ENCODE measurements at places on chromosomes 16 and 17.

- no peak for DNase-seq
These were observed 24.3 kb downstream of the ZNF469 start for GRCh38 chr16:88407042-88407420.

DNA sequence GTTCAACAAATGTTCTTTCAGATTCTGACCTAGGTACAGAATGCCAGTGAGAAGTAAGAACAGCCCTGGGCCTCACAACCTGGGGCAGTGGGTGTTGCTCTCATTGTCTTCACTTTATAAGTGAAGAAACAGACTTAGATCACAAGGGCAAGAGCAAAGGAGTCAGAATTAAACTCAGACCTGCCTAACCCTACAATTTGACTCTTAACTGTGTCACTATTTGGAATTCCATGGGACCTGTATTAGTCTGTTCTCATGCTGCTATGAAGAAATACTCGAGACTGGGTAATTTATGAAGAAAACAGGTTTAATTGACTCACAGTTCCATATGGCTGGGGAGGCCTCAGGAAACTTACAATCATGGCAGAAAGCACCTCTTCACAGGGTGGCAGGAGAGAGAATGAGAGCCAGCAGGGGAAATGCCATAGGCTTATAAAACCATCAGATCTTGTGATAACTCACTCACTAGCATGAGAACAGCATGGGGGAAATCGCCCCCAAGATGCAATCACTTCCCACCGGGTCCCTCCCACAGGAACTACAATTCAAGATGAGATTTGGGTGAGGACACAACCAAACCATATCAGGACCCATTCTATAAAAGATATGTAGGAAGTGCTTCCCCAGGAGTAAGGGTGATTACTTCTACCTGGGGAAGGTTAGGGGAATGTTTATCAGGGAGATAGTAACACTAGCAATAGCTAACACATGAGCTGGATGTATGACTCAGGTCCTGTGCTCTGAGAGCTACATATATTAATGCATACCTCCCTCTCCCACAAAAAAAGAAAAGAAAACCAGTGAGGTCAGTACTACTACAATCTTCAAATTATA lies 270.1 kb downstream of the SOX9 start:
- DNase-seq, result no peak

GRCh38 chr17:79968116-79968515 lies 67.6 kb downstream of the TBC1D16 start:
- no peak for DNase-seq

GRCh38 chr17:33506889-33507650 lies 214.0 kb upstream of the ASIC2 start:
- no peak for DNase-seq

GRCh38 chr17:10211666-10212065 lies 13.3 kb upstream of the GAS7 start:
- no peak for DNase-seq

- peak; percentile 65 for DNase-seq
These were observed 1.1 kb upstream of the WBP2 start for GRCh38 chr17:75856062-75856756.

GRCh38 chr16:720447-720989 lies 428 bp upstream of the ANTKMT start:
- DNase-seq, result peak; percentile 96

DNA sequence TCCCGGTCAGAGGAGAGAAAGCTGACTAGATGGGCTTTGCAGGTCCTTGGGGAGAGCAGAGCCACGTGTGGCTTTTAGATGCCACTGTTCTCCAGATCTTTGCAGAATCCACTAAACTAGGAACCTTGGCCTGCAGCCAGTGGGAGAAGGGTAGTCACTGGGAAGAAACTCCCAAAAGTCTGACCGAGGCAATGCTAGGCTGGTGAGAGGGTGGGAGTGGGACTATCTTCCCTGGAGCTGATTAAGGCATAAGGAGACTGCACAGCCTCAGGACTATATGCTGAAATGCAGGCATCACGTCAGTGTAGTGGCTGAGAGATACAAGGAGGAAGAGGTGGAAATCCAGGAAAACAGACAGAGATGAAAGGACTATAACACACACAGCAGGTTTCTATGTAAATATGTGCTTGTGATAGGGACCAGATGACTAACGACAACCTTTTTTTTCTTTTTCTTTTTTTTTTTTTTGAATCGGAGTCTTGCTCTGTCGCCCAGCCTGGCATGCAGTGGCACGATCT lies 2.2 kb upstream of the GSDMA start:
- DNase-seq, result peak; percentile 9

DNA sequence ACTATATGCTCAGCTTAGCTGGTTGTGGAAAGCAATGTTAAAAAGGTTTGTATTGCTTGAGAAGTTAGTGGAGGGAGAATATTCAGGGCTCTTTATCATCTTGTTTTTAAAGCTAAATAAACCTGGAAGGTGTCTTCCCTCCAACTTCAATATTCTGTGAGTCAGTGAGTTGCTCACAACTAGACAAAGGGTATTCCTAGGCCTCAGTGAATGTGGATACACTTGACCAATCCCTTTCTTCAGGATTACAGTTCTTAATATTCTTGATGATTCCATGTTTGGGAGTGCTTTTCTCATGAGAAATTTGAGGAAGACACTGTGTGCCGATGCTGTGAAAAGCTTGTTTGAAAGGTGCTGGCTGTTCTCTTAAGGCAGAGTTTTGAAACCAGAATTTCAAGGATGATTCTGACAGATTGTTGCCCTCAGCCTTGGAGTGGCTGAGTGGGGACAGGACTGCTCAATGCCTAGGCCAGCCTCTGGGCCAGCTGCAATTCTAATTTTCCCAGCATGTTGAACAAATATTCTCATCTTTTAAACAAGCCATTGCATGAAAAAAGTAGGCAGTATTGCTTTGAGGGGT lies 30.1 kb downstream of the MAP2K4 start:
- no peak for DNase-seq

GRCh38 chr17:40243761-40244160 lies 24.7 kb downstream of the WIPF2 start:
- DNase-seq, result no peak

DNA sequence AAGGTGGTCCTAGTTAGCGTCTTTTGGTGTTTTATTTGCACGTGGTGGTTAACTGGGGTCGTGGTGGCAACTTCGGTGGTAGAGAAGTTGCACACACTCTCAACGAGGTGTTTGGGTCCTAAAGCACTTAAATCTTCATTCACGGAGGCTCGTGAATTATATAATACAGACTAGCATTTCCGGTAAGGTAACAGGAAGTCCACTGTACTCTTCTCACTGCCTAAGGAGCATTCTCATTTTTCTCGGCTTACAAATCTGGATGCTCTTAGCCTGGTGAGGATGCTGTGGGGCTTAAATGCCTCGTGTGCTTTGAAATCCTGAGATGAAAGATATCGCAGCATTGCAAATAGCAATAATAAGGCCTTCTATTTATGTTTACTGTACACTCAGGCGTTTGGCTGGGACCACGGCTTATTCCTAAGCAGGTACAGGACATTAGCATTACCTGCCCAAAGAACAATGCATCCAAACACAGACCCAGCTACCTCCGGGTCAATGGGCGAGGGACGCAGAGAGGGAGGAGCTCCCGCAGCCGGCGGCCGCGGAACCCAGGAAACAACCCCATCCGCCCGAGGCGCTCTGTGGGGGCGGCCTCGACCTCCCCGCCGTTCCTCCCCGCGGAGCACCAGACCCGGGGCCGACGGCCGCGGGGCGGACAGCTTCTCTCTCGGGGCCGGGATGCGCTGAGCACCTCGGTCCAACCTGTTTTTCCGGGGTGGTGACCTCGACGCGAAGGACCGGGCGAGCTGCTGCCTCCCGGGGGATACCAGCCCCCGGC lies 856 bp downstream of the DNAJA2 start:
- peak; percentile 68 for DNase-seq

DNA sequence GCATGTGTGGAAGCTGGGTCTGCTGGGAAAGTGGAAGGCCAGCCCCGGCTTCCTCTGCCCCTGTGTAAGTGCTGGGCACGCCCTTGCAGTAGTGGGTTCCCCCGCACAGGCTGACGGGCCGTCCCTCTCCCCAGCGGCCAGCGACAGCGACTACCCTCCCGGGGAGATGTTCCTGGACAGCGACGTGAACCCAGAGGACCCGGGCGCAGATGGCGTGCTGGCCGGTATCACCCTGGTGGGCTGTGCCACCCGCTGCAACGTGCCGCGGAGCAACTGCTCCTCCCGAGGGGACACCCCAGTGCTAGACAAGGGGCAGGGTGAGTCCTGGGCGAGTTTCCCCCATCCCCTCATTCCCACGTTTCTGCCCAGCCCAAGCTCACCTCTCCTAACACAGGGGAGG lies 5.5 kb downstream of the NME3 start:
- DNase-seq, result no peak

DNA sequence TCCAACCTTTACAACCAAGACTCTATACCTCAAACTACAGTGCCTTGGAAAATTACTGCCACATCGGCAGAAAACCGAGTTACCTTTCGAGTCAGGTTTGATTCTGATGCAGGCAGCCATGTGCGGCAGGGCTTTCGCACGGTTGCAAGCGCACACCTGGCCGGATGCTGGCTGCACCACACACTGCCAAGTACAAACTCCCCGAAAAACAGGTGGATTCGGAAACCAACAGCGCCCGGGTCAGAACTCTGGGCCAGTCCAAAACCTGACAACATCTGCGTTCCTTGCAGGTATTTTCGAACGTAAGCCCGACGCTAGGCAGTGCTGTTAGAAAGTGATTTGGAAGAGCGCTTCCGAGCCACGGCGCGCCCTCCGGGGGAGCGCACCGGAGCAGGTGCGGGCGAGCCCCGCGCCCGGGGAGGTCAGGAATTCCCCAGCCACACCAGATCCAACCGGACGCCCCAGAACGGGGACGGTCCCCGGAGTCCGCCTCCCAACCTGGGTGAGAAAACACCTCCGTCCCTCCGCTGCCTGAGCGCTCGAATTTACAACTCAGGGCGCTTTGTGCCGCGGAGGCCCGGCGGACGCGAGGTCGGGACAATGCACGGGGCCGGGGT lies 1.2 kb downstream of the USP7 start:
- peak; percentile 68 for DNase-seq

DNA sequence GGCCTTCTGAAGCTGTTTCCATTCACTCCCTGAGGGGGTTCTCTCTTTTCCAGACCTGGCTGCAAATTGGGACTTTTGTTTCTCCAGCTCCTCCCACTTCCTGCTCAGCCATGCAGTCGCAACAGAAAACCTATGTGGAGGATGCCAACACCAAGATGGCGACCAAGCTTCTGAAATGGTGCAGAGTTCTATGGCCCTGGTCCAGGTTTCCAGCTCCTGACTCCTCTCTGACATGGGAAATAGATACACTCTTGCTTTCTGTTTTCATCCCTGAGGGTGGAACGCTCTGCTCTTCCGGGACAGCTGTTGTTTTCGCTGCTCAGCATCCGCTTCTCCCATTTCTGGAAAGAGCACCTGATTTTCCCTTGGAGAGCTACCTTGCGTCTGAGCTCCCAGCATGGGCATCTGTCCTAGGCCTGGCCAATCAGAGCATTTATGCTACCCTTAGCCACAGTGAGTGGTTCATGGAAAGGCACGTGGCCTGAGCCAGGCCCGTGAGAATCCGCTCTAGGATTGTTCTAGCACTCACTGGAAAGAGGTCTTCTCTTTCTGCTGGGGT lies 8.1 kb downstream of the GPRC5B start:
- peak; percentile 70 for DNase-seq

DNA sequence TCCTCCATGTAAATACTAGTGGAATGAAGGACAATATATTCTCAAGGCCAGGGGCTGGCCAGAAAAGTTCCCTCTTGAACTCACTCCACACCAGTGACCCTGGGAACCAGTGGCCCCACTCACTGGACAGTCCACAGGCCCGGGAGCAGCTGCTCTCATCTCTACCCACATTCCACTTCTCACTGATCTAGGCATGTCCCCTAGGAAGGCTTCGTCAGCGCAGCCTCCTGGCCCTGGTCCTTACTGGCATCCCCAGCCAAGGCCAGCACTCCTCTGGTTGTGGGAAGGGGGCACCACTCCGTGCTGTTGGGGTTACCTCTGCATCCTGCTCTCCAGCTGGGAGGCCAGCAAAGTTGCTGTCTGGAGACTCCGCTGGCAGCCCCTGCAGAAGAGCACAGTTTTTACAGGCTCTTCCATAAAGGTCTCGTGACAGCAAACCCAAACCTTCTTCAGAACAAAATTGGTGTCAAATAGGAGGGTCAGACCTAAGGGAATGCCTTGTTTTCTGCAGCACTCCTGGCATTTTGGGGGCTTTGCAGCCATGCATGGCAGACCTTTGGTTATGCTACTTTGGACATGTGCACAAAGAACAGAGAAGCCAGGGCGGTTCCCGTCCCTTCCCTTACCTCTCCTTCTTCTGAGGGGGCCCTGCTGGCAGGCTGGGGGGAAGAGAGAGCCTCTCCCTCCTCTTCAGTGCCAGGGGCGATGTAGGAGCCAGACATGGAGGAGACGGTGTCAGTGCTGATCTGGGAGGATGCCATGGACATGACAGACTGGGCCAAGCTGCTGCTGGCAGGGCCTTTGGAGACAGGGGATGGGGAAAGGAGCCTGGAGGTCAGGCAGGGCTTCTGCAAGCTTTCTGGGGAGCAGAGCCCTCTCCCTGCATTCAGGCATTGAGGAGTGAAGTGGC lies 14.1 kb upstream of the FOXJ1 start:
- no peak for DNase-seq

DNA sequence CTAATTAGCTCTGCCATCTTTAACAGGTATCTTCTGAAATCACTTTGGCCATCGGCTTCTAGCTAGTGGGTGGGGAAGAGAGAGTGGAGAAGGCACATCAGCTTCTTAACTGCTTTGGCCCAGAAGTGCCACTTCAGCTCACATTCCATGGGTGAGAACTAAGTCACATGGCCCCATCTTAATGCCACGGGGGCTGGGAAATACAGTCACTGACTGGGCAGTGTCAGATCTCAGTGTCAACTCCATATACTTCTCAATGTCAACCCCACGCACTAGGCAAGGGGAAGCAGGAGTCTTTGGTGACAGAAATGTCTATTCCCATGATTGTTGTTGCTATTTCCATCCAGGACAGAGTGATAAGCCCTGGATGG lies 29.4 kb downstream of the CCR7 start:
- DNase-seq, result no peak

DNA sequence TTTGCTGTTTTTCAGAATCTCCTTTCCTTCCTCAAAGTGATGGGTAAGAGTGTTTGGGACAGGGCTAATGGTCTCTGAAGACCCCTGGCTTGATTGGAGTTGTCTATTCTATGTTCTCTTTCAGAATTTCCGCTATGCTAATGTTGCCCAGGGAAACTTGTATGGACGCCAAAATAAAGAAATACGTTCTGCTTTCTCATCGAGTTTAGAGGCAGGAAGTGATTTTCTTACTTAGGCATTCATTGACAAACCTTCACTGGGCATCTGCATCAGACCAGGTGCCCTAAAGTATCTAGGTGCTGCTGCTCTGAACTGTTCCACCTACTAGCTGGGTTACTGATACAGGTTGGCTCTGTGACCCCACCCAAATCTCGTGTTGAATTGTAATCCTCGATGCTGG lies 787.9 kb upstream of the EEF2KMT start:
- DNase-seq, result no peak

DNA sequence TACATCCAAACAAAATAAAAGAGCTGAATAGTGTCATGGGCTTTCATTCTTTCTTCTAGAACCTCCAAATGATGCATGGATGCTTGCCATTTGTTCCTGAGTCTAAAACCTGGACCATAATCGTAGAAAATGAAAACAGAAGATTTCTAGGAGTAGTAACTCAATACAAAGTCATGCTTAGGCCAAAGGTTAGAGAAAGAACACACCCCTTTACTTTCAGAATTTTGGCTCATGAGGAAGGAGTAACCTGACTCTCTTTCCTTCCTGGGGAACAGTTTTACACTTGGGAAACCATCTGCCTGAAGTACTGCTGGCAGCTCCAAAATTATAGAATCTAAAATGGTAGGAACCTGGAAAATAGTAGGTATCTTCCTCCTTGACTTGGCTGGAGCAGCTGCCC lies 137.2 kb downstream of the SNX11 start:
- DNase-seq, result peak; percentile 68
